ENCODE measurements at places on chromosomes 4 and X. TPM values are rescaled to one million over a fixed set of nuclear protein-coding genes. Genes with fewer than 3 reads are reported as not detected.

Gene DCAF8L1
- not detected for total RNA-seq

Gene MAGEB10
- total RNA-seq: not detected

Gene RAI2
- total RNA-seq: not detected

- DNase-seq: no peak
These were observed 132.1 kb upstream of the GK2 start for GRCh38 chr4:79540143-79540542.

- no peak for DNase-seq
These were observed 59.2 kb upstream of the GUCY1A1 start for GRCh38 chr4:155607481-155607880.

DNA sequence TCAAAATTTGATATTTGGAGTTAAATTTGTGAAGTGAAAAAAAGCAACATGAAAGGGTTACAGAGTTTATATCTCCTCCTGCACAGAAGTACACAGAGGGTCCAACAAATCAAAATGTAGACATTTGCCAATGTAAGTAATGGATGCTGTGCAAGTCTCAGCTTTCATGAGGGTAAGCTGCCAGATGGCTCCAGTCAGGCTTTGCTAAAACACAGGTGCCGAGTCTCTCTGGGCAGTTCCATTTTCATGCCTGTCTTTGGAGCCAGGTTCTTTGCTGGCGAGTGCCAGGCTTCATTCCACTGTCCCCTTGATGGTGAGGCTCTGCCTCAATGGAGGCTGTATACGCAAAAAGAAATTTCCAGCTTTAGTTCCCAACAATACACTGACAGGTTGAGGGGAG is 27.9 kb downstream of the SLC4A4 start:
- DNase-seq: no peak

DNA sequence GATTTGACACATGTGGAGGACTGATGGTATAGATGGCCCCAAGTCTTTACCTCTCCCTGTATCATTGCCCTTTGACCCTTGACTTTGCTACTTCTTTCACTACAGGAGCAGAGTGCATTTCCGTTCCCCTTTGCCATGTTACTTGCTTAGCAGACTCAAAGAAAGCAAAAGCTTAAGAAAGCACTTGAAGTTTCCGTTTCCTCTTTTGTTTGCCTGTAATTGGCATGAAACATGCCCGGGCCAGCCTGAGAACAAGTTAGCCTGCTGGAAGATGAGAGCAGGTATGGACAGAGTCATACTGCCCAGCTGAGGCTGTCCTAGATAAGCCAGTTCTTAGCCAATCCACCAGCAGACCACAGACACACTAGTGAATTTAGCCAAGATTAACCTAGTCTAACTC is 206.0 kb downstream of the BCOR start:
- DNase-seq: no peak

DNA sequence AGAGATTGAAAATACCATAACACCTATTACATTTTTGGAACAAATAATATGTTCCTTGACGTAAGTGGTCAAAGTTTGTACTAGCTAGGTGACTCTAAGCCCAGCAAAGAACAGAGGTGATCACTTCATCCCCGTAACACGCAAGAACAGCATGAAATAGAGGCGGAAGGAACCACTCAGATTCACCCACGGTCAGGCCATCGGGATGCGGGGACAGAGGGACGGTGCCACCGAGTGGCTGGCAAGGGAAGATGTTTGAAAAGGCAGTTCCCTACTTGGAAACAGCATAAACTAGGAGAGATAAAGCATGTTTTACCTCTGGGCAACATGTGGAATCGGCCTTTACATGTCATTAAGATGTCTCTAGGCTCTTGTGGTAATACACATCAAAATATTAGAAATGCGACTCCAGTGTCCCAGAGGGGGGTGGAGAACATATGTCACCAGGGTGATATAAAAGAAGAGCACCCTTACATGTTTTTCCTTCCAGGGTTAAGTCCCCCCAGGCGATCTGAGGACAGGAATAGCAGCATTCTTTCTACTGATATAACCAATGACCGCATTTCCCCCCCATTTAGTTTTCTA is 84.0 kb downstream of the PHKA2 start:
- DNase-seq: no peak

DNA sequence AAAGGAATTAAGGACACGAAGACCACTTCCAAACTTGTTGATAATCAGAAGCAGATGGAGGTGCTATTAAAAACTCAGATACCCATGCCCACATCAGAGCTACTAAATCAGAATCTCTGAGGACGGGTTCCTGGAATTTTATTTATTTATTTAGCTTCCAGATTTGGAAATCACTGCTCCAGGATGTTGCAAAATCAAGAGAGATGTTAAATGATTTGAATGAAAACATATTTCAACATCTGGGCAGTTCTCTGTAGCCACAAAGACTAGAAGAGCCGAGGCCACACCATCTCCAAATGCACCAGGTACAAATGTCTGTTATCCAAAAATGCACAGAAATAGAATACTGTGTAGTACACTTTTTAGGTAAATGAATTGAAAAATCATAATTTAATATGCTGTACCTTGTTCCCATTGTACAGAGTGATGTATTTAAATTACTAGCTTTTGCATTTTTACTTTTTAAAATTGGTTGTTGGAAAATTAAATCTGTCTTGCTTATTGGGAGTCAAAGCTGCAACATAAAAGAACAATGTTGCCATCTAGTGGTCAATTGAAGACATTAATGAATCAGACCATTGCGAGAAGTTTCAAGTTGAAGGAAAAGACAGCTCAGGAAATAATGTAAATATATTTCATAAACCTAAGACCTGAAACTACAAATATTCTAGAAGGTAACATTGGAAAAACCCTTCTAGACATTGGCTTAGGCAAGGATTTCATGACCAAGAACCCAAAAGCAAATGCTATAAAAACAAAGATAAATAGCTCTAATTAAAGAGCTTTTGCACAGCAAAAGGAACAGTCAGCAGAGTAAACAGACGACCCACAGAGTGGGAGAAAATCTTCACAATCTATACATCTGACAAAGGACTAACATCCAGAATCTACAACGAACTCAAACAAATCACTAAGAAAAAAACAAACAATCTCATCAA is 151.3 kb upstream of the TTC29 start:
- peak; percentile 46 for DNase-seq

GRCh38 chr4:160353548-160353947 is 1250.7 kb downstream of the RAPGEF2 start:
- DNase-seq: no peak

DNA sequence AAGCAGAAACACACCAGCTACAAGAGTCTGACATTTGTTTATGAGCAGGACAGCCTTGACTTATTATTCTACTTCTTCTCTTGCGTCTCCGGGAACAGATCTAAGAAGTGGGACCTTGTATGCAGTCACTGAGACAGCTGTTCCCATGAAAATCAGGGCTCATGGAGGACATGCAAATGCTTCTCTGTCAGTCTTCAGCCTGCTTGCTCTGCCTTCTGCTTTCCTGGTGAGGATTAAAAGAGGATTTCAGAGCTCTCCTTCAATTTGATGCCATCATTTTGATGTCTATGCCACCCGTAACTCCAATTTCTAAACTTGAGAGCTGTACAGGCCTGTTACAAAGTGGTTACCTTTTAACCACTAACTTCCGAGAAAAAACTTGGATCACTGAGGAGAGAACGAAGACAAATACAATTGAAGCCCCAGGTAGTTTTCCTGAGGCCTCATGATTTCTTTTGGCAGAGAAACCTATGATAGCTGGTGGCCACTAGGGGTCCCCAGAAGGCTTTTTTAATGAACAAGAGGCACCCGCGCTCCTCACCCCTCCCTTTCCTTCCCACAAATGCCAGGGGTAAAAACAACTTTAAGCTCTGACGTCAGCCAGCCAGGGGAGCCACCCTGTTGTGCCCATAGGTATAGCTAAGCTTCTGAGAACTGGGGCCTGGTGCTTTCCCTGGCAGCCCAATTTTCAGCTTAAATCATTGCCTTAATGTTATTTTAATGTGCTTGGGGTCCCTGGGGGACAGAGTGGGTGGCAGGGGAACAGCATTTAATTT is 97.0 kb downstream of the DDIT4L start:
- peak; percentile 68 for DNase-seq

DNA sequence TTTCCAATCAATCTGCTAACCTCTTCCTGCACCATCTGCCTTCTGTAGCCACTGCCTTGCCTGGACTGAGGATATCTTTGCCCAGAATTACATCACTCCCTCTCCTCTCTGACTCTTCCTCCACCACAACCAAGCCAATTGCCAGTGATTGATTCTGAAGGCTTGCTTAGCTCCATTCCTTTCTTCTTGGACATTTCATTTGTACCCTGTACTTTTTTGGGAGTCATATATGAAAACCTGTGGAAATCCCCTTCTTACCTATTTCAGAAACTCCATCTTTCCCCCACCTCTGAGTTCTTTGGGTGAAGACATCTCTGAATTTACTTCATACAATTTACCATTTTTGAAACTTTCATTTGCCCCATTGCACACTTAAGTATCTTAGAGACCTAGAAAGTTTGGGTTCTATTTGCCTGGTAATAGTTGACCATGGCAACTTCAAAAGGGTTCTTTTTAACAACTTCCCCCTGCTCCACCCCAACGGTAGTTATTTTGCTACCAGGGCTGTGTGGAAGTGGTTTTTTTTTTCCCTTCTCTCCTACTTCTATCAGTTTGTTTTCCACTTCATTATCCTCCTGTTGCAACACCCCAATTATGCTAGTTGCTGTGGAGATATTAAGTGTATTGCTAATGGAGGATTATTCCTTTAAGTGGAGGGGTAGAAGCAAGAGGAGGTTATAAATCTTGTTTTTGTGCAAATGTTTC is 14.3 kb downstream of the SGMS2 start:
- no peak for DNase-seq

- no peak for DNase-seq
These were observed 85.3 kb upstream of the MAML3 start for GRCh38 chr4:140239311-140239710.
